ENCODE measurements at places on chromosomes 12 and 14. TPM values are rescaled to one million over a fixed set of nuclear protein-coding genes. Genes with fewer than 3 reads are reported as not detected.

DNA sequence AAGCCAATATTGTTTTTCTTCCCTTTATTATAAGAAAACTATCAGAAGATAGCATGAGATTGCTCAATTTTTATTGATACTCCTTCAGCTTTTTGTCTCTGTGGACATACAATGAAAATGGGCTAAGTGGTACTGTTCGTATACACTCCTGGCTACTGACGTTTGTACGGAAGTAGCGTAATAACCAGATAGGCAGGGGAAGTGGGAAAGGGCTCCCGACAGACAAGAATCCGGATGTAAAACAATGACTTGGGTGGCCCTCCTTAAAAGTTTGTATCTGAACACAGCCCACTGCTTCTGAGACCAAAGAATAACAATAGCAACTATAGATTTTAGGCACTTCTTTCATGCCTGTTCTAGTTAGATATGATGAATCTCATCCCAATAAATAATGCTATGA, 99.6 kb downstream of the RPS6KA5 start:
- ATAC-seq, result no peak

DNA sequence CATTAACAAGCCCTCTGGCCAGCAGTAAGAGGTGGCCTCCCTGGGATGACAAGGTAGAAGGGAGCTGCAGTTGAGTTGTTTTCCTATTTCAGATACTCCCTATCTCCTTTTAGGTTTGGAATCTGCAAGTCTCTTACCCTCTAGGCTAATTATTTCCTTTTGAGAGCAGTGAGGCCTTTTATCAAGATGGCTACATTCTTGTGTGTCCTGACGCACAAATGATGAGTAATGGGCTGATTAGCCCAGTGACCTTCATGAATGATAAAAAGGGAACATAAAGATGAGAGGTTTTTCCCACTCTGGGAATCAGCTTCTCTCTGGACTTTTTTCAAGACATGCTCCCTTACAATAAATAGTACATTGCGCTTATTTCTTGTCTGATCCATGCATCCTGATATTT, 22.9 kb downstream of the DYRK2 start:
- no peak for ATAC-seq

The CAPZA3 gene
- total RNA-seq, result not detected

DNA sequence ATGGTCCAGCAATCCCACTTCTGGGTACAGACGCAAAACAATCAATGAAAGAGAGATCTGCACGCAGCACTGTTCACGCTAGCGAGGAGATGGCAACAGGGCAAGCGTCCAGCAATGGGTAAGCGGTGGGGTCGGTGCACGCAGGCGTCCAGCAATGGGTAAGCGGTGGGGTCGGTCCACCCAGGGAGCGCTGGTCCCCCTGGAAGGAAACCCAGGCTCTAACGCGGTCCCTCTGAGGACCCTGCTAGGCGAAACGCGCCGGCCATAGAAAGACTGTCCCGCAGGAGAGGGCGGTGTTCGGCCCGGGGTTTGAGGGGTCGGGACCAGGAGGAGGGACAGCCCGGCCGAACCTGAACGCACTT, 618 bp upstream of the PGAM5 start:
- ATAC-seq, result peak; percentile 24

DNA sequence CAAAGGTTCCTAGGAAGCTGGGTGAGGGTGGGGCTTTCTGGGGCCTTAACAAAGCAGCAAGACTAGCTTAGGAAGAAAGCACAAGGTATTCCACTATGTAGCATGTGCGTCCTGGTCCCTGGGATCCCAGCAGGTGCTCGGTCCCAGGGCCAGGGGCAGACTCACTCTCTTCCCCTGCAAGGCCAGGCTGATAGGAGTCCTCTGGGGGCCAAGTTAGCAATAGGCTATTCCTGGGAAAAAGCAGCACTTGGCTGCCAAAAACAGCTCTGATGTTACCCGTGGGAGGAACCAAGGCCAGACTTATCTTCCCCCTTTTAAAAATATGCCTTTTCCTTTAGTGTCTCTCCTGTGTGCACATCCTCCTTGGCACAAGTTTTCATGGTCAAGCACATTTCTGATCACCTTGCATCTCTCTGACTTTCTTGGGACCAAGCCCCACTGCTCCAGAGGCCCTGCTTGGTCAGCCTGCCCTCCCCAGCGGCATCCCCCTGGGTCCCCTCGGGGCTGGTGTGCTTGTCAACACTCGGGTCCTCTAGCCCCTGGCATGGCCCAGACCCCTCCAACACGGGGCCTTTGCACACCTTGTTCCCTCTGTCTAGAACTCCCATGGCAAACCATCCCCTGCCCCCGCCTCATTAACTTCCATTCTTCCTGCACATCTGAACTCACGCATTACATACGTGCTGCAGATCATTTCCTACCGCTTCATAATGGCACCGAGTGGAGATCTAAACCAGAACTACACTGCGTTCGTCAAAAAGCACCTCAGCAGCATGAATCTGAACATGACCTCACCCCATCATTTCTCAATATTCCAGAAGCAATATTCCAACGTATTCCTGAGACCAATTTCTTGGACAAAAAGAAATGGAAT, 21.9 kb downstream of the CCDC92 start:
- ATAC-seq, result no peak

The SYNDIG1L gene
- total RNA-seq, result 0.33 TPM

The PLEKHD1 gene
- 0.59 TPM for total RNA-seq

DNA sequence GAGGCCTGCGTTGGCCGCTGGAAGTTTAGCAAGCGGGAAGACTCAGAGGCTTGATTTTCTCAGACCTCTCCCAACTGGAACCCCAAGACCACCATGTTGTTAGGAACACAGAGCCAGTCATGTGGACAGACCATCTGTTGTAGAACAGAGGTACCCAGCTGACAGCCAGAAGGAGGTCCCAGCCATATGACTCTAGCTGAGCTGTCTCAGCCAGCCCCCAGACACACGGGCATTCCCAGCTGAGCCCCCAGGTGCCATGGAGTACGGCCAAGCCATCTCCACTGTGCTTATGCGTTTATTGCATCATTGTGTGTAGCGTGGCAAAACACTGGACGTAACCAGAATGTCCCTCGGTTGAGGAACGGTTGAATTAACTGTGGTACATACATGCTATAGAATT, 421.9 kb downstream of the TMEM132D start:
- ATAC-seq, result no peak

DNA sequence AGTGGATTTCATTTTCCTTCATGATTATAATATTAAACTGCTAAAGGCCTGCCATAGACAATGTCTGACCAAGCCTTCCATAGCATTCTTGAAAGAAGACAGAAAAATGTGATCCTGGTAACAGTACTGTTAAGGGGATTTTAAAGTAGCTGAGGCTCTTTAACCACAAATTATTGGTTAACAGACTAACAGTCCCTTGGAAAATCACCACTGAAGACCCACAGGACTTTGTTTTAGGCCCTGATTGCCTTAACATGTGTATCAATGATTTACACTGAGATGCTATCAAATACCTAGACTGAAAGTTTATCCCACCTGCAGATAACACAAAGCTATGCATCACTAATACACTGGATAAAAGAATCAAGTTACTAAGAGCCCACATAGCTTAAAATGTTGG, 6.0 kb downstream of the KRT79 start:
- ATAC-seq, result no peak

- ATAC-seq, result peak; percentile 18
Observed at GRCh38 chr14:87325741-87326140, 667.2 kb downstream of the GALC start.

DNA sequence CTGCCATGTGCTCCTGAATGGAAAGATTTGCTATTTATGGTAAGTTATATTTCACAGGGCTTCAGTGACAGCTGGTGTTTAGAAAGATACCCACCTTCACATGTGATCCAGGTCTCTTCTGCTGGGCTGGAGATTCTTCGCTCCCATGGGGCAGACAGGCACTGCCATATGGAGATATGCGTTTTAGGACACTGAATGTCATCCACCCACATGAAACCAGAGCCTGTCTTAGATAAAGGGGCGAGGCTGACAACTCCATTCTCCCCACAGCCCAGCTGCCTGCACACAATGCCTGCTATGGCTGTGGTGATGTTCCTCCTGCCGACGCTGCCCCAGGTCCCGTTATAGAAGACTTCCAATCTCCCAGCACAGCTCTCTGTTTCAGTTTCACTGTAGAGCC, 69.4 kb downstream of the ACSM4 start:
- no peak for ATAC-seq

GRCh38 chr12:109461846-109462756, 15.0 kb downstream of the KCTD10 start:
- ATAC-seq, result peak; percentile 81

The FZD10 gene
- total RNA-seq, result 4.9 TPM

DNA sequence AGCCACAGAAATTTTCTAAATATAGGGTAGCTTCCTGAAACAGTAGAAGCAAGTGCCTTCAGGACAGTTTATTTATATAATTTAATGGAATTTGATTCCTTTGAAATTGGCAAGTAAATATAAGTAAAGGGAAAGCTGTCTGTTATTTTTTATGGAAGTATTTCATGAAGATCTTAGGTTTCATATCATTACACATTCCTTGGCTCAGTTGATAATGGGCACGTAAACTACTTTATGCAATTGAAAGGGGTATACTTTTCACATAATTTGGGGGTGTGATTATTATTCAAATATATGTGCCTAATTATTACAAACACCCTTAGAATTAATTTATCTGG, 71.1 kb upstream of the RAP1B start:
- ATAC-seq, result no peak

GRCh38 chr12:26197832-26198231, 2.5 kb downstream of the SSPN start:
- ATAC-seq, result no peak

The ANAPC7 gene
- 33.4 TPM for total RNA-seq

- ATAC-seq, result no peak
Observed at GRCh38 chr12:23843958-23844357, 105.5 kb downstream of the SOX5 start.

- ATAC-seq, result no peak
Observed at GRCh38 chr14:36229262-36229661, 52.7 kb upstream of the PTCSC3 start.

GRCh38 chr12:102429211-102430154, 50.9 kb downstream of the IGF1 start:
- ATAC-seq, result no peak

The CCDC77 gene
- 13.6 TPM for total RNA-seq

- no peak for ATAC-seq
Observed at GRCh38 chr12:100901266-100901665, 106.7 kb downstream of the ANO4 start.

The ADCY6 gene
- 14.0 TPM for total RNA-seq

GRCh38 chr12:102933168-102933567, 16.1 kb upstream of the PAH start:
- no peak for ATAC-seq

DNA sequence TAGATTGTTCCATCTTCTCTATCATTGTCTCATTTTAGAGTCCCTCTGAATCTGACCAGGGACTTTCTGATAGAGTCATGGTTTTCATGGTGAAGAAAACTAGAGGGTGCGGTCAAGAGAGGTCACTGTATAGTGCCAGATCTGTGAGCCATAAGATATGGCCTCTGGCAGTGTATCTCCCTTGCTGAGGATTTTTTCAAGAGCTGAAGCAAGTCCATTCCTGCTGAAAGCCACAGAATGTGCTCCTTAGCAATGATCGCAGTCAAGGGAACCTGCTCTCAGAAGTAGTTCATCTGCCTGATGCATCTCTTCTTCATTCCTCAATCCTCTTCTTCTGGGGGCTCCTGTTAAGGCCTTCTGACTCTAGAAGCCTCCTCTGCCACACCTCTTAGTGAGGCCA, 405.2 kb downstream of the EGLN3 start:
- ATAC-seq, result no peak

Measured in motor neuron (in vitro differentiated cells).